Kidney epithelial cell (primary cell): ENCODE measurements at places on chromosomes 3 and 15. TPM values are rescaled to one million over a fixed set of nuclear protein-coding genes. Genes with fewer than 3 reads are reported as not detected.

MED12L gene
- 1.3 and 1.8 TPM in 2 replicates for total RNA-seq

ARL8B gene
- total RNA-seq, result 66.1 and 69.2 TPM in 2 replicates

GRM2 gene
- not detected in 2 replicates for total RNA-seq

TMEM62 gene
- total RNA-seq, result 22.3 and 23.6 TPM in 2 replicates

CKMT1A gene
- total RNA-seq, result 6.5 and 8.8 TPM in 2 replicates

UACA gene
- 9.4 and 10.7 TPM in 2 replicates for total RNA-seq

OCA2 gene
- under 0.01 and 0.29 TPM in 2 replicates for total RNA-seq

FETUB gene
- not detected in 2 replicates for total RNA-seq

CHRM5 gene
- not detected in 2 replicates for total RNA-seq

MNS1 gene
- 0.84 and 1.5 TPM in 2 replicates for total RNA-seq

TMC3 gene
- total RNA-seq, result not detected in 2 replicates

CHL1 gene
- 0.27 and 0.33 TPM in 2 replicates for total RNA-seq

NANOGP8 gene
- not detected in 2 replicates for total RNA-seq

HRG gene
- 0.13 and 0.14 TPM in 2 replicates for total RNA-seq

ZNF860 gene
- total RNA-seq, result 1.3 and 2.2 TPM in 2 replicates

CFAP91 gene
- 3.3 and 7.1 TPM in 2 replicates for total RNA-seq

ADAMTSL3 gene
- 0.67 and 0.96 TPM in 2 replicates for total RNA-seq

GLCE gene
- total RNA-seq, result 11.0 and 12.9 TPM in 2 replicates

ENTPD3 gene
- total RNA-seq, result 0.21 and 0.29 TPM in 2 replicates

GPR149 gene
- total RNA-seq, result not detected in 2 replicates

NMNAT3 gene
- total RNA-seq, result 6.6 and 8.6 TPM in 2 replicates

FILIP1L gene
- total RNA-seq, result 14.9 and 15.6 TPM in 2 replicates

CSTA gene
- total RNA-seq, result not detected in 2 replicates

ACP3 gene
- 0.46 and 1.8 TPM in 2 replicates for total RNA-seq

CTXN2 gene
- total RNA-seq, result 0.14 TPM in 1 of 2 replicates, not detected in the other

ATP10A gene
- total RNA-seq, result 7.6 and 8.0 TPM in 2 replicates

TNIK gene
- total RNA-seq, result 6.6 and 17.0 TPM in 2 replicates

HHLA2 gene
- total RNA-seq, result 0.79 TPM in 1 of 2 replicates, not detected in the other

IFT57 gene
- total RNA-seq, result 17.9 and 29.6 TPM in 2 replicates

SCN5A gene
- total RNA-seq, result 3.8 and 6.4 TPM in 2 replicates

PODXL2 gene
- total RNA-seq, result 69.5 and 70.4 TPM in 2 replicates

DGKG gene
- total RNA-seq, result 0.04 and 0.21 TPM in 2 replicates

LRRC31 gene
- not detected in 2 replicates for total RNA-seq

ATP13A3 gene
- 273 and 324 TPM in 2 replicates for total RNA-seq

IQSEC1 gene
- 14.9 and 22.7 TPM in 2 replicates for total RNA-seq

FBXW12 gene
- 0.46 TPM in 1 of 2 replicates, not detected in the other for total RNA-seq

SEMA7A gene
- 289 and 322 TPM in 2 replicates for total RNA-seq

GOLGA6L7 gene
- total RNA-seq, result not detected in 2 replicates

SLC12A1 gene
- not detected in 2 replicates for total RNA-seq

TM6SF1 gene
- 17.4 and 21.4 TPM in 2 replicates for total RNA-seq

TRIP4 gene
- total RNA-seq, result 12.3 and 15.0 TPM in 2 replicates

ECE2 gene
- total RNA-seq, result not detected in 2 replicates

CLDN11 gene
- 2.5 and 2.7 TPM in 2 replicates for total RNA-seq

MFGE8 gene
- total RNA-seq, result 261 and 270 TPM in 2 replicates

CLCN2 gene
- total RNA-seq, result 2.6 and 4.0 TPM in 2 replicates

GOLGA8Q gene
- 0.41 and 0.88 TPM in 2 replicates for total RNA-seq

WDR93 gene
- 0.25 and 0.41 TPM in 2 replicates for total RNA-seq

HDC gene
- total RNA-seq, result not detected in 2 replicates

ZMYND10 gene
- total RNA-seq, result 1.7 TPM in 1 of 2 replicates, not detected in the other

USP50 gene
- 0.41 TPM in 1 of 2 replicates, not detected in the other for total RNA-seq

MKRN3 gene
- 3.0 and 3.1 TPM in 2 replicates for total RNA-seq

SPTBN5 gene
- total RNA-seq, result 0.14 and 0.17 TPM in 2 replicates

RTP3 gene
- not detected in 2 replicates for total RNA-seq

KLHL40 gene
- not detected in 2 replicates for total RNA-seq

RNF13 gene
- total RNA-seq, result 34.6 and 43.4 TPM in 2 replicates

COL6A5 gene
- not detected in 2 replicates for total RNA-seq

ZBTB47 gene
- total RNA-seq, result 8.8 and 11.1 TPM in 2 replicates
